ENCODE measurements at places on chromosomes 3 and 15.

DNA sequence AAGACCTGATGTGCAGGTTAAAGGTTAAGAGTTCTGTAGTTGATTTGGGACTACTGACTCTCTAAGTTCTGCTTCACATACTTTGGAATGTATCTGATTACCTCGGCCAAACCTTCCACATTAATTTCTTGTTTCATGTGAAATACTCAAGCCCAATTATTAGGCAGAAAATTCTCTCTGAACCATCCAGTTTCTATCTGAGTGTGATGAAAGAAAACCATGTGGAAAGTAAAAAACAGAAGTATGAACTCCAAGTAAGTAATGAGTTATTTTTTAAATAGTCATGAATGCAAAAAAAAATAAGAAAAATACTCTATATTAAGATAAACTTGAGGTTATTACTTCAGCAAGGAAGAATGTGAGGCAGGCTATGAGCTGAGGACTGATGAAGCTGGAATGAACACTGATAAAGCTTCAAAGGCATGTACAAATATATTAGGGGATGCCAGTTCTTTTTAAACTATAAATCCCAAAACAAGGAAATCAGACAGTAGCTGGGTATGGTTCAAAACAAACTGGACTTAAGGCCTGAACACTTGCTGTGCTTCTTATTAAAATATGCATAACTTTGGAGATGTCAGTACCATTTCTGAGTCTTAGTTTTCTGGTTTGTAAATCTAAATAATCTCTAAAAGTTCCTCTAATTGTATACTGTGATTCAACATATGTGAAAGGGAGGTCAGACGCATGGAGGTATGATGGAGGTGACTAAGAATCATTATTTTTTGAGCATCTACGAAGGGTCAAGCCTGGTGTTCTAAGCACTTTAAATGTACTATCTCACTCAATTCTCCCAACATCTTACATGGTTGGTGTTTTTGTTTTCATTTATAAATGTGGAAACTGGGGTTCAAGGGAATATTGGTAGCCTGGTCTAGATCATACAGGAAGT lies 59.6 kb downstream of the COL6A6 start:
- DNase-seq, result no peak

DNA sequence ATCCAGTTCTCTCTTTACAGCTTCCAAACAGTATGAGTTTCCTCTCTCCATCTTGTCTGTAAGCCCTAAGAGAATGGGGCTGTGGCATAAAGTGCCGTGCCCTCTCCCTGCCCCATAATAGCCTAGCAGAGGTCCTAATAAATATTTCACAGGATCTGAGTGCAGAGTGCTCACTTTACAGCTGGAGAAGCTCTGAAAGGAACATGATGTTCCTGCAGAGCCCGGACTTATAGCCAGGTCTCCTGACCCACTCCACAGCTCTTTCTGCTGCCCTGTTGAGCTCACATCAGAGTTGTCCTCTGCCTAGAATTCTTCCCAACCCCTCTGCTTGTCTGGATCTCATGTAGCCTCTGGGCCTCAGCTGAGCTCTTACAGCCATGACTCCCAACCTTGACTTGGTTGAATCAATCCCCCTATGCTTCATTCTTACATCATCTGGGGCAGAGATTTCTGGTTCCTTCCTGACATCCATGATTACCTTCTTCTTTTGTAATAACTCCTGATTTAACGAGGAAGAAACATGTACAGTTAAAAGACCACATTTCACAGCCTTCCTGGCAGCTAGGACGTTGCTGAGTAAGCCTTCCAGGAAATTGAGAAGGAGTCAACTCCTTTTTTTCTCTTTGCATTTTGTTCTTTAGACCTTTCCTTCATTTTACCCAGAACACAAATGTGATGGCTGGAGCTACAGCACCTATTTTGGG lies 135.3 kb downstream of the RPLP1 start:
- DNase-seq, result no peak

- DNase-seq, result no peak
Measured at GRCh38 chr15:69127306-69127705, 33.1 kb upstream of the GLCE start.

- no peak for DNase-seq
Measured at GRCh38 chr15:60627298-60627943, 148.5 kb upstream of the ICE2 start.

DNA sequence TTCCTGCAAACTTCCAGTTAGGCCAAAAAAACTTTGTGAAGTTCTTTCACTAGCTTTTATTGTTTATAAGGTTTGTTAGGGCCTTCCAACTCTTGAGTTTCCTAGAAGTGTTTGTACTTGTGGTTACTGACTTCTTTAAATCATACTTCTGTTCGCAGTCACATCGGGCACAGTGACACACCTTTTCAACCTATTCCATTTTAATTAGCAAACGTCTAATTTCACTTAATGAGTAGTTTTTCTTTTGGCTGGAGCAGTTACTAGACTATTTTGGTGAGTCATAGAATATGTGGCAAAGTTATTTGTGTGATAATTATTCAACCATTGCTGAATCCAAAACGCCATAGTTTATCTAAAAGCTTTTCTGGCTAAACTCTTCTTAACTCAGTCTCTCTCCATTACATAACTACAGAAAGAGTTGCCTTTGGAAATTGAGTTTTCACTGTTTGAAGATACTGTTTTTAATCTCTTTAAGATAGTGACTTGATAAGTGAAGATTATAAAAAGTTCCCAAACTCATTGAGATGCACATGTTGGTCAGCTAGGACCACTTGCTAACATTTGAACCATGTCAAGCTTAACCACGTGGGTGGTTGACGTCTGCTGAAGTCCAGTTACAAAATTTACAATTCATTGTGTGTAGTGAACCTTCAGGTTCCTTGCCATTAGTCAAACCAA lies 21.5 kb downstream of the CNOT10 start:
- no peak for DNase-seq

DNA sequence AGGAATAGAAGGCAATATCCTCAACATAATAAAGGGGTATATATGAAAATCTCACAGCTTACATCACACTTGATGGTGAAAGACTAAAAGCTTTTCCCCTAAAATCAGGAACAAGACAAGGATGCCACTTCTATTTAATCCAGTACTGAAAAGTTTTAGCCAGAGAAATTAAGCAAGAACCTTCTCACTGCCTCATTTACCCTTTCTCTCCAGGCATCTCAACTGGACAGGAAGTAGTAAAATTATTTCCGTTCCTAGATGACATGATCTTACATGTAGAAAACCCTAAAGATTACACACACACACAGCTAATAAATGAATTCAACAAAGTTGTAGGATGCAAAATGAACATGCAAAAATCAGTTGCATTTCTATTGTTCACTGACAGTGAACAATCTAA lies 11.2 kb downstream of the SCAP start:
- DNase-seq, result peak; percentile 95

DNA sequence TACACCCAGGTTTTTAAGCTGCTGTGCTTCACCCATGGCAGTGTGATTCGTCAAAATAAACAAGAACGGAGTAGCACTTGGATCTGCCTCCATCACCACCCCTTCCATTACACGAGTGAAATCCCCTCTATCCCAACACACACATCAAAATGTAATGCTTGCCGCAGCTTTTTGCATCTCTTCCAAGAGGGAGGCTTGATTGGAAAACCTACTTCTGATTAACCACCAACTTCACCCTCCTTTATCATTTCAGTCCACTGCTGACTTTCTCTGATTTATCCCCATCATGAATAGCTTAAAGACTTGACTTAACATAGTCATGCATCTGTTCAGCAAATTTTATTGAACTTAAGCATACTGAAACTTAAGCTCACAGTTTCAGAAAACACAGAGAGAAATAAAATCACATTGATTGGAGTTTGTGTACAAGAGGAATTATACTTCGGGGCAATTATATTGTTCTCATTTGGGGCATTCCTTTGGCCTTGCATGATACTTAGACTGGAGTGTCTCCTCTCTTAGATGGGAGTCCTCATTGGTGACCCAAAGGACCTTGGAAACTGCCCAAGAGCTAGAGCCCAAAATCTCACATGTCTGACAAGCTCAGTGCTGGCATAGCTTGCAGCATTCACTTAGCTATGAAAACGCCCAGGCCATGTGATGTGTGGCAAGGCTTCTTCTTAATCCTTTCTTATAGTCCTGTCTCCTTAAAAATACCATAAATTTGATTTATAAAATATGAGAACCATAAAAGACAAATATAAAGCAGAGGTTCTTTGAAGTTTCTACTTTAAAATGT lies 124.3 kb upstream of the UMPS start:
- no peak for DNase-seq

- DNase-seq, result no peak
Measured at GRCh38 chr3:160049565-160049964, 60.9 kb downstream of the IL12A start.

DNA sequence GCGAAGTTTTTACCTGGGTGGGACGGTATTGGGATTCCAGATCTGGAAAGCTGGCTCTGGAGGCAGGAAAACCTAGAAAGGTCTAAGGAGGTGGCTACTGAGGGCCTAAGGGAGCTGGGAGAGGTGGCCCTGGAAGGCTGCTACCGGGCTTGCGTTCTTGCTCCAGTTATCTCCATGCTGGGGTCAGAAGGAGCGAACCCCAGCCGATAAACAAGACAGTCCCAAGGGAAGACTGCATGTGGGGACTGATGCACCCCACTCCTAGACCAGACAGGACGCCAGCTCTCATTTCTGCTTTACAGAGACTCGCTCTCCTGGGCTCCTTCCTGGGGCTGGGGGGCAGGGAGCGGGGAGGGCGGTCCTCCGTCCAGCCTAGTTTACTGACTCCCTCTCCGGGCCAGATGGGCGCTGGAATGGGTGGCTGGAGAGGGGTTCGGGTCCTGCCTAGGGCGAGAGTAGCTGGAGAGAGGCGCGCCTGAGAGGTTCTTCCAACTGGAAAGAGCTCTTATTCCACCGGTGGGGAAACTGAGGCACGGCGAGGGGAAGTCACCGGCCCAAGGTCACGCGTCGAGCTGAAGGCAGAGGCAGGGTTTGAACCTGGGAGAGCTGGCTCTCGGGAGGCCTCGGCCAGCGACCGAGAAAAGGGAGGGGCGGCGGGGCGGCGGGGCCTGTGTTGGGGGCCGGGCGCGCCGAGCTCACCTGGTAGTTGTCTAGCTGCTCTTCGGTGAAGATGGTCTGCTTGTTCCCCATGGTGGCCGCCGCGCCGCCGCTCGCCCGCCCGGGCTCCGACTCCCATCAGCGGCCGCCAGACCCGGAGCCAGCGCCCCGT lies 565 bp downstream of the CIB2 start:
- DNase-seq, result no peak

DNA sequence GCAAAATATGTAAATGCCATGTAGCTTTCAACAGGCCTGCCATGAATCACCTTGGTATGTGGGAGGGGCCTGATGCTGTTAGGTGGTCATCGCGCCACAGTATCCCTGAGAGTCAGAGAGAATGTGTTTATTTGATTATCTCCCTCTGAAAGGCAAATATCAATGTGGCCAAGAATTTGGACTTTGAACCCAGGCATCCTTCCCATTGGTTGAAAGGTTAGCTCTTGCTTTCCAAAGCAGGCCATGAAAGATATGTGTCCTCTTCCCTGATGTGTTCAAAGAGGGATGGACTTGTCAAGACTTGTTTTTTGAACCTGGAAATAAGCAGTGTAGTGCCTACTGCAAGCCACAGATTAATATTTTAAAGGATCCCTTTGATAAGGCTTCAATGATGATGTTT lies 36.7 kb downstream of the SRP14 start:
- no peak for DNase-seq

GRCh38 chr15:73442968-73443367 lies at the start of gene REC114:
REC114 (plus strand) TSS chr15:73443164; CDS start chr15:73443186, 22 bp downstream.
- no peak for DNase-seq

DNA sequence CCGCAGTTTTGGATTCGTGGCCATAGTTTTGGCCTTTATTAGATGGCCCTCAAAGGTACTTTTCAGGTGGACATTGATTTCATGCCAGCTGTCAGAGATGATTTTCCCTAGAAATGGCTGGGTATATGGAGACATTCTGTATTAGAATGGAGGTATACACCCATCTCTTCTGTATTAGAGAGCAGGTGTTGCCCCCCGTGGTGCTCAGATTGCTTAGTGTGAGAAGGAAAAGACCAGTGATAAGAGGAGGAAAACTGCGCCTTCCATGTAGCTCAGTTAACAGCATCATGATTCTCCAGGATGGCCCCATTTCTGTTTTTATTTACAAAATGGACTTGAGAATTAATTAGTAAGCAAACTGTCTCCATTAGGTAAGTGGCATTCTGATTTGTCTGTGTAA lies 145.9 kb downstream of the IGF1R start:
- DNase-seq, result no peak

DNA sequence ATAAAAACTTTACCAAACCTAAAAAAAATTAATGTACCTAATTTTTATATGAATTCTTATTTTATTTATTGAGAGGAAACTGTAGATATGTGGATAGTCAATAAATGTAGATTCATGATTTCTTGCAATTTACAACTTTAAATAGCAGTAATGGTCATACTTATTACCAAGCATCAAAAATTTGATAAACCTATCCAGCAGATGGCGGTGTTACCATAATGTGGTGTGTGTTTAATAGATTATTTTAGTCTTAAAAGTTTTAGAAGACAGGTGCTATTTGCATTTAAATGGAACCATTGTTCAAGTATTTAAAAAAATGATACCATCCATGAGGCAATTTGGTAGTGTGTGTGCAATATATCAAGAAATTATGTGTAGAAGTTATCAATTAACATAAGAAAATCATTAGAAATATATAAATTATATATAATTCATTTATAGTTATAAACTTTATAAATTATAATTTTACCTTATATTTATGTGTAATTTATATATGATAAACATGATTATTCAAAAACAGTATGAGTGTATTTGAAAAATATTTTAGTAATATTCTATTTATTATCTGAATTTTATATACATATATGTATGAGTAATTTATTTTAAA lies 176.0 kb upstream of the BCHE start:
- DNase-seq, result peak; percentile 40

DNA sequence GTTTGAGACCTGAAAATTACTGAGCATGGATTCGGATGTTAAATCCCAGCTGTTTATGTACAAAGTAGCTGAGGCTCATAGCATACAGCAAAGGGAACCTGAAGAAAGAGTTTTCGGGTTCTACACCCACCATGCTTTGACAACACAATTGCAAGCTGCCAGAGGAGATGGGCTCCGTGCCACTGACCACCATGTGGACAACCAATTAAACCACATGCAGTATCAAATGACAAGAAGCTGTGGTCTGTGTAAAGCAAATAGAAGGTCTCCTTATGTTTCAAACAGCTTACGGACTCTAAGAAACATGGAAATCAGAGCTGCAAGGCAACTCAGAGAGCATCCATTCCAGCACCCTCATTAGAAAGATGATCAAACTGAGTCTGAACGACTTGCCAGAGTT lies 12.9 kb downstream of the GABRB3 start:
- DNase-seq, result no peak

DNA sequence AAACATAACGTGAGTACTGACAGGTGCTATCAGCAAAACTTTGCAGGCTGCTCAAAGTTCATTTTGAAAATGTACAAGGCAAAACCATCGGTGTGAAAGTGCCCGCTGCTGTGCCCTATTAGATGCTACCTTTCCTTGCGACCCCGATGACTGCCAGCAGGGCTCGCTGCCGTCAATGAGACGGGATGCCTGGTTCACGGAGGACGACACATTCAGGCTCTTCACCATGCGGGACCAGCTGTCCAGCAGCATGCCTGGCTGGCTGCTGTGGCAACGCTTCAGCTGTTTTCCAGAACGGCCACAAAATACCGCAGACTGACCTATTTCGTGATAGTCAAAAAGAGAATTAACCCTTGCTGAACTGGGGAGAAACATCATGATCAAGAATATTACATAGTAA lies 92.7 kb upstream of the OCA2 start:
- DNase-seq, result no peak

- no peak for DNase-seq
Measured at GRCh38 chr3:10602271-10602670, 96.9 kb upstream of the ATP2B2 start.

GRCh38 chr3:25292595-25292994 lies 135.5 kb upstream of the RARB start:
- DNase-seq, result no peak
